ENCODE measurements at places on chromosomes 16 and 17.

DNA sequence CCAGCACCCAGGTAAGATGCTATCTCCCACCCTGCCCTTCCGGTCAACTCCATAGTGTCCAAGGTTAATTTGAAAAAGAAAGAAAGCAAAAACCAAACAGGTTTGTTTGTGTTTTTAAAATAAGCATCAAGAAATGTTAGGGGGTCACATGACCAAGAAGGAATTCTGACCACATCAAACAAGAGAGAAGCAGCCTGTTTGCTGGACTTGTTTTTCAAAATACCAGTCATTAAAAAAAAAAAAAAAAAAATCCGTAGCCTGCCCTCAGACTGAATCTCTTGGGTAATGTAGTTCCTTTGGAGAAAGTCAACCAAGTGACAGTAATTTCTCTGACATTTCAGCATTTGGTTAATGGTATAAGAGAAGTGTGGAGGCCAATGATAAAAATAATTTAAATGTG is 38.4 kb downstream of the HNF1B start:
- DNase-seq: no peak

- DNase-seq: no peak
Measured at GRCh38 chr17:31226373-31226772, 70.7 kb downstream of the OMG start.

- DNase-seq: no peak
Measured at GRCh38 chr17:75228305-75228704, 22.8 kb downstream of the NUP85 start.

DNA sequence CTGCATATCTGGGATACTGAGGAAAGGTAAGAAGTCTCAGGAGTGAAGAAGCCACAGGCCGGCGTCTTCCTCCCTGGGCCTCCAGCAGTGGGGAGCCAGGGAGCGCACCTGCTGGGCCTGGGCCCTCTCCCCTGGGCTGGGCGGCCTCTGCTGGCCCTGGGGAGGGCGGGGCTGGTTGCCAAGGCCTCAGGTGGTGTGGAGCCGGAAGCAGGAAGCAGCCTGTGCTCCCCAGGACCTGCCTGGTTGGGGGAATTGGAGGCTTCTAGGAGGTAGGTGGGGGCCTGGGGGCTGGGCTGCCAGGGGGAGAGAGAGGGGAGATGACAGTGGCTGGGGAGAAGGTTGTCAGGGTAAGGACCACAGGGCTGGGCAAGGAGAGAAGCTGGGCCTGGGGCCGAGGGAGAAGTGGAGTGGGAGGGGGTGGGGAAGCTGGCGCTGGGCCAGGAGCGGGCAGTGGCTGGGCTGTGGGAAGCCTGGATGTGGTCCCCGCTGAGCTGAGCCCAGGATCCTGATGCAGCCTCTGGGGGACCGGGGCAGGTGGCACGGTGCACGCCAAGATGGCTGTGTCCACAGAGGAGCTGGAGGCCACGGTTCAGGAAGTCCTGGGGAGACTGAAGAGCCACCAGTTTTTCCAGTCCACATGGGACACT is at the start of gene SMIM22:
SMIM22 (plus strand) TSS at position 189 of the 647 bp plus-strand sequence; CDS start at position 555, 366 bp downstream.
- no peak for DNase-seq

DNA sequence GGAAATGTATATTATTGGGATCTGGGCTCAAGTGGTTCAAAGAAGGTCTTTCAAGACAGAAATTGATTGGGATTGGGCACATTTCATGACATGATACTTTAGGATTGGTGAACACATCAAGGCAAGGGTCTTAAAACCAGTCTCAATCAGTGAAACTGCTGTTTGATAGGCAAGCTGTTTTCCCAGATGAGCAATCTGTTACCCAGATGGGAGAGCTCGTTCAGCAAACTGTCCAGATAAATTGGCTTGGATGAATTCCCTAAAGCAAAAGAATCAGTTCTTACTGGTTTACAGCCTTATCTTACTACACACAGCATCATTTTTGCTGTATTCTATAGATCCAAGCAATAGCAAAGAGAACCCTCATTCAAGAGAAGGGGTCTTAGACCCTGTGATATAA is 31.0 kb upstream of the CNEP1R1 start:
- no peak for DNase-seq

DNA sequence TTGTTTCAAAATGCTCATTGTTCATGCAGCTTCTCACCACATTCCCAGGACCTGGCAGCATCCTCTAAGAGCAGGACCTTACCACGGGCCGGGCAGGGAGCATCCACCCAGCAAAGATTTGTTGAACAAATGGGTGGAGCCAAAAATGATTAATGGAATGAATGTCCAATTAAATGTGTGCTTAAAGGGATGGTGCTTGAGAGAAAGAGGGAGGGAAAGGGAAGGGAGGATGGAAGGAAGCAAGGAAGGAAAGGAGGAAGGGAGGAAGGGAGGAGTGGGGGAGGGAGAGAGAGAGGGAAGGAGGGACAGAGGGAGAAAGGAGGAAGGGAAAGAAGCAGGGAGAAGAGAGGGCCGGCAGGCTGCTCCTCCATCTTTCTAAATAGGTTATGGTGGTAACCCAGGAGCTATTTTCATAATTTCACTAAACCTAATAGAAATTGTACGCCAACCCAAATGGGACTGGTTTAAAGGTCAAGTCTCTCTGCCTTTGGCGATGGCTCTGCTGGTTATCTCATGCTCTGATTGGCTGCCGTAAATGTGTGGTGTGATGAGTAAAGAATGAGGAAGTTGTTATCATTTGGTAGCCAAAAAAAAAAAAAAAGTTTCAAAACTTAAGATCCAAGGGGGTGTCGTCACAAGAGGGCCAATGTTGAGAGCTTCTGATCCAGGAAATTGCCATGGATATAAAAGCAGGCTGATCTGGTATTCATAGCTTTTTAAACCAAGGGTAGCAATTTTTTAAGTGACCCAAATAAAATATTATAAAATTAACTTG is 126.7 kb upstream of the FOXF1 start:
- DNase-seq: peak; percentile 78

GRCh38 chr16:931171-931570 is 39.6 kb downstream of the LMF1 start:
- DNase-seq: no peak

DNA sequence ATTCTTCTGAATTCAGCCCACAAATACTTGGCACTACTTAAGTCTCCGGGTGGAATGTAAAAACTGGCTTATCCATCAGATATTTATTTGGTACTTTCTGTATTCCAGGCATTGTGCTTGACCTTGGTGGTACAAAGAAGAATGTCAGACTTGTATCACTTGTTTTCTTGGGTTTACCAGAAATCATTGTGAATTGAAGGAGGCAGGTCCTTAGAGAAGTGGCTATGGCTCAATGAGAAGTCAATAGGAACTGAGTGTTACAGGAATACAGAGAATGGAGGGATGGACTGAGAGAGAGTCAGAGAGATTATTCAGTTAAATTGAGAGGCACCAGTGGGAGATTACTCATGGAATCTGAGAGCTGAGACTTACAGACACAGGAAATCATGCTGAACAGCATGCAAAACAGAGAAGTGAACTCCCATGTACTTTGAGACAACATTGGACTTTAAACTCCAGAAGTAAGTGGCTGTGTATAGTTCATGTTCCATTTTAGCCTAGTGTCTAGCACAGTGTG is 704.1 kb downstream of the CDH11 start:
- DNase-seq: no peak

GRCh38 chr17:30717291-30718098 is 107.0 kb downstream of the CRLF3 start:
- DNase-seq: no peak

GRCh38 chr16:81410643-81411293 is 33.8 kb upstream of the CMIP start:
- DNase-seq: no peak

- DNase-seq: no peak
Measured at GRCh38 chr17:18992454-18993130, 12.0 kb downstream of the FAM83G start.

DNA sequence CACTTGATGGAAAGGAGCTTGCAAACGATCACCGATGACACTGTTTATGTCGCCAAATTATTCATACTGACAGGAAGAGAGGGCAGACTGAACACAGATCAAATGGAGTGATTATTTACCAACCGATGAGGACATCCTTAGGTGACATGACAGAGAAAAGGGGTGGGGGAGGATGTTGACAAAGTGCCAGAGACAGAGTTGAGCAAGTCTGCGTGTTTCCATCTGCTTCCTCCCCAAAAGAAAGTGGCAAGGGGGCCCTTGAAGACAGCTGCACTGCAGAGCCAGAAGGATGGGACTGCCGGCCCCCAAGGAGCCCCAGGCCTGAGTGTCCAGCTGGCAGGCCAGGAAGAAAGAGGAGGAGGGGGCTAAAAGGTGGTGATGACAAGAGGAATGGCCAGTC is 191.0 kb upstream of the RPL38 start:
- DNase-seq: no peak

DNA sequence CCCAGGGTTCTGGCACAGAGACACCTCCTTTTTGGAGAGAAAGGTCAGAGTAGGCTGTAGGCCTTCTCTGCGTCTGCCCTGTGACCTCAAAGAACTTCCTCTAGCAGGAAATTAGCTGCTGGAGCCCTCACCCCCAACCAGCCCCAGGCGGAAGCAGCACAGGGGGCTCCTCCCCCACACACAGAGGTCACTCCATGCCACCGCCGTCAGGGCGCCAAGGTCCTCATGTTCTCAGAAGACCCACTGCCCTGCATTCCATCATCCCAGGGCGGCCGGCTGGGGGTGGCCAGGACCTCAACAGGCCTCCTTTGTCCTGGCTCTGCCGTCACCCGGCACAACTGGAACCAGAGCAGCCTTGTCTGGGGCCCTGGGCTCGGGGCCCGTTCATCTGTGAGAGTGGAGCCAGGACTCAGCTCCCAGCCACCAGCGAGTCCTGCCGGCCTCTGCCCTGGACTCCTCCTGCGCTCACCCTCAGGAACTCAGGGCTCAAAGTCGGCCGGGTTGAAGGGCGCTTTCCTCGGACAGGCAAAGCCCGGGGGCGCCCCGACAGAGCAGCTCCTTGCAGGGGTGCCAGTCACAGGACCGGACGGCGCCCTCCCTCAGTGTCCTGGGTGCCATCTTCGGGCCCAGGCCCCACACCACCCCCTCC is 1.2 kb downstream of the TMC6 start:
- DNase-seq: no peak

GRCh38 chr16:79794941-79795340 is 194.4 kb upstream of the MAF start:
- no peak for DNase-seq

- no peak for DNase-seq
Measured at GRCh38 chr17:46720408-46720807, 98.1 kb downstream of the WNT3 start.

DNA sequence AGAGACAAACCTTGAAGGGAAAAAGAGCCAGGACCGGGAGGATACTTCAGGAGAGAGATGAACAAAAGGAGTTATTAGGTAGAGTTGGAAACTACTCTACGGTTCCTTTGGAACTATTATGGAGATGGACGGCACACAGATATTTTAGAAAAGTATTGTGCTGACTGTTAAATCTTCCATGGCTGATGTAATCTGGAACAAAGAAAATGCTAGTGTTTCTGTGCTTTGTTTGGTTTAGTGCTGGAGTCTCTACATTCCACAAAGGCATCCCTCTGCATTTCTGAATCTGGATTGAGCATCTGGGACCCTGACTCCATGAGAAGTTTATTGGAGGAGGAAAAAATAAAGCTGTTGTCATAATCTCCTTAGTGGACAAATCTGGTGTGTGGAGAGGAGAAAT is 57.2 kb downstream of the RPGRIP1L start:
- no peak for DNase-seq

GRCh38 chr17:48755356-48755755 is 26.8 kb upstream of the HOXB13 start:
- no peak for DNase-seq

DNA sequence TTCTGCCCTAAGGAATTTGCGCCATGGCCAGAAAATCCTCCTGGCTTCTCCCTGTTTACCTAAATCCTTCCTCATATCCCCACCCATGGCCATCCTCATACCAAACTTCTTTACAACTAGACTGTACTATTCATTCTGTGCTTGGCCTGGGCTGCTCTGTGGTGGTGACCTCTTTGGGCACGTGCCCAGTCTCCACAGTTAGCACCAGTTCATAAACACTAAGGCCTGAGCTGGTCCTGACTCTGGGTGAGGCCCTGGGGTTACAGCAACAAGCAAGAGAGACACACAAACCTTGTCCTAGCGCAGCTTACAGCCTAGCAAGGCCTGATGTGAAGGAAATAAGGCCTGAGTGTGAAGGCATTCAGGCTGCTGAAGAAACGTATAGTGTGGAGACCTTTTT is 3.1 kb upstream of the ATXN7L3 start:
- DNase-seq: no peak

DNA sequence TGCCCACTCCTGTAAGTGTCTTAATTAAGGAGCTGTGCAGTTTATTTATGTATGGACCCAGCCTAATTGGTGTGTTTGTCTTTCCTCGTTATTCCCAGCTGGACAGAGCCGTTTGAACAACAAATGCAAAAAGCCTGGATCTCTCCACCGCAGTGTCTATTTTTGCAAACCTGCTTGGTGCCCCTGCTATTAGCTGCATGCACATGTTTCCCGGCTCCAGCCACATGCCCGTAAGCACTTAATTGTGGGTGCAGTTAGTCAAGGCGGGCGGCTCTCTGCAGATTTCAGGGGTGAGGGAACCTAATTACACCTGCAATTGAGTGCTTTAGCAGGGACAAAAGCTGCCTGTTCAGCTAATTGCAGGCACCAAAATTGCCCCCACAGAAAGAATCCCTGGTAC is 74.0 kb upstream of the GSE1 start:
- DNase-seq: no peak

DNA sequence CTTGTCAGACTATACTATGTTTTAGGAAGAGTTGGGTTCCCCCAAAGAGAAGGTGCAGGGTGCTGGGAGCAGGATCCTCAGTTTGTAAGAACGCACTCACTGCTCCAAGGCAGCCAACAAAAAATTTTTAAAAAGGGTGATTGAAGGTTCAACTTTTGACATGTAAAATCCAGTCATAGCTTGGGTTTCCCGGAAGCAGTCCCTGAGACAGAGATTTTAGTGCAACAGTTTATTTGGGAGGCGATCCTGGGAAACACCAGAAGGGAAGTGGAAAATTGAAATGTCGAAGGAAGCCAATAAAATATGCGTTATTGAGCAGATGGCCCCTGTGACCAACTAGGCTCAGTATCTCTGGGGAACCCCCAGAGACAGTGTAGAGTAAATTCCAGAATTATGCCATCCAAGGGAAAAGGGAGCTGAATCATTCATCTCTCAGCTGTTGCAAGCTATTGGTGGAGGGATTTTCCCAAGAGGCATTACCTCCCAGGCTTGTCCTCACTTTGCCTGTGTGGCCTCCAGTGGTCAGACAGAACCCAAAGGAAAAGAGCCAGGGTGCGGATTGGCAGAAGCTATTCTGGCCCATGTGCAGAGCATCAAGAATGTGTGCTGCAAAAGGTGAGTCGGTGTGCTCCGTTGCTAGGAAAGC is 72.9 kb downstream of the HS3ST3B1 start:
- DNase-seq: no peak

- no peak for DNase-seq
Measured at GRCh38 chr17:8046306-8046928, 7.6 kb downstream of the ALOX15B start.

GRCh38 chr17:67198131-67198530 is 46.9 kb downstream of the HELZ start:
- no peak for DNase-seq

- DNase-seq: no peak
Measured at GRCh38 chr17:67747681-67748235, 30.0 kb downstream of the NOL11 start.

DNA sequence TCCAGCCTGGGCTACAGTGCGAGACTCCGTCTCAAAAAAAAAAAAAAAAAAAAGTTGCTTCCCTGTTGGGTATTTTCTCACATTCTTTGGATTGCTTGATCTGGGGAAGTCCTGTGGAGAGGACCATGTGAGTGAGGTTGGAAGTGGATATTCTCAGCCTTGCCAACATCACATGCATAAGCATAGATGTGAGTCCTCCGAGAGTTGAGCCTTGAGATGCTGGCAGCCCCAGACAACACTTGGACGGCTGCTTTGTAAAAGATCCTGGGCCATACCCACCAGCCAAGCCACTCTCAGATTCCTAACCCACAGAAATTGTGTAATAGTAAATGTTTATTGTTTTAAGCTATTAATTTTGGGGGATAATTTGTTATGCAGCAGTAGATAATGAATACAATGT is 1570.0 kb upstream of the GOT2 start:
- DNase-seq: no peak
